ENCODE measurements at places on chromosomes 4 and X.
A peak's percentile ranks its signal among the peaks of the same experiment; 100 is the strongest.

DNA sequence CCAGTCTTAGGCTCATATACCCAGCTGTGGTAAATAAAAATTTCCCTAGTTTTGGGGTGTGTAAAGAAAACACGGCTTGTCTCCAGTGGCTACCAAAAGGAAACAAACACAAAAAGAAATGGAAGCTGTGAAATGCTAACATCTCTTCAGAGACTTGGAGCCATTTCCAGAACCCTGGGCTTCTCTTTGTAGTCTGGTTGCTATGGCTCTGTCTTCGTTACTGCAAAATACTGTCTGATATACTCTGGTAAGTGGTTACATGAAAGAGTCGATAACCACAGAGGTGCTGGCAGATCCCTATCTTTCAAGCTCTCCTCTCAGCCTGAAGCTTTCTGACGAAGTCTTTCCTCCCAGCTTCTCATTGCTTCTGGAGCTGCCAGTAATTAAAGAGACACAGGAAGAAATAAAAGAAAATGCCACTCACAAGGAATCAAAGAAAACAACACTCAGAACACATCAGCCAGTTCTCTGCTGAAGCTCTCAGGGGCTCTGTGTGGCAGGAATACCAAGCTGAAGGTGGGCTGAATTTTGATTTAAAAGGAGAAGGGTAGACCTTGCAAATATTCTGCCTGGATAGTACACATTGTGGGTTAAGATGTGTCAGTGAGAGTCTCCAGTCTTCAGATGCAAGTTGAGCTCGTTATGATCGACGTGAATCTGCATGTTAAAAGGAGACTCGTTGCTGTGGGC lies 107.6 kb upstream of the FAM9C start:
- DNase-seq = no peak

GRCh38 chr4:127793528-127793927 lies 11.4 kb downstream of the HSPA4L start:
- no peak for DNase-seq

GRCh38 chr4:95409127-95409526 lies 139.6 kb downstream of the UNC5C start:
- no peak for DNase-seq

DNA sequence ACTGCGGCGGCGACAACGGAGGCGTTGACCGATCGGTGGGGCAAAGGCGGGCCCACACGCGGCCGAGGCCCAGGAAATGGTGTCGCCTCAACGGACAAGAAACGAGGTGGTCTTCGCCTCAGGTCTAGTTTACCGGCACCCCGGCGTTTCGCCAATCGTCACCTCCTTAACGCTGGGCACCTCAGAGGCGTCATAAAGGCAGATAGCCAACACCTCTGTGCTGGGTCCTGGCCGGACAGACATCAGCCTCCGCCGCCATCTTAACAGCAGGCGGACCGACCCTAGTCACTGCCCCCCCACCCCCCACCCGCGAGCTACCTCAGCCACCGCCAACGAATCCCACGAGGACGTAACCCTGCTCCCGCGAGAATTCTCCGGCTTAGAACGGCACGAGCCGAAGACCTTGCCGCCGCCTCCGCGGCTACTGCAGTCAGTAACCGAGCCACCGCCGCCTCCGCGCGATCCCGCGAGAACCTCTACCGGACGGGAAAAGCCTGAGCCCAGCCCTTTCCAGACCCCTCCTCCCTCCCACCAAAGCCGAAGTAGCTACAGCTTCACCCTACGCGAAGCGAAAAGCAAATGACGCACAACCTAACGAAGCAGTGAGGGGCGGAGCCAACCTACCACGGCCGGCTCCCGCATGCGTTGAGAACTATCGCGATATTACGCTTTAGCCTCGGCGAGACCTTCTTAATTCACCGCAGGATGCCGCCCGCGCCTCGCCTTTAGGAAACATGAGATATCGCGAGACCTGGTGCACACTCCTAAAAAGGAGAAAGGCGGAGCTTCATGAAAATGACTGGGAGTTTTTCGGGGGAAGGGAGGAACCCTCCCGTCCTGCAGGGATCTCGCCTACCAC lies 2.7 kb downstream of the HUWE1 start:
- DNase-seq = peak; percentile 67

DNA sequence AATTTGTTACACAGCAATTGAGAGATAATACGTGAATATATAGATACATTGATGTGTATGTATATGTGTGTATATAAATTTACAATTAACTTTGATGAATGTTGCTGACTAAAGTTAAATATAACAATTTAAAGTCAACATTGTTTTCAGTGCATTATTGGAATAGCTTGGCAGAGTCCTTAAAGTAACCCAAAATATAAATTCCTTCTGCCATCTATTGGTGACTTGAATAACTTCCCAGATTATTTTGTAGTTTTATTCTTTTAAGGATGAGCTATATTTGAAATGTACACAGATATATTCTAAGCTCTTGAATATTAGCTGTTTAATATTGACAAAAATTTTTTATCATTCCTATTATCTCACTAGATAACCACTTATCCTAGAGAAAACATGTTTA lies 298.2 kb upstream of the FSTL5 start:
- no peak for DNase-seq

- DNase-seq = no peak
These were observed 122.5 kb downstream of the PTTG2 start for GRCh38 chr4:38082424-38083385.

DNA sequence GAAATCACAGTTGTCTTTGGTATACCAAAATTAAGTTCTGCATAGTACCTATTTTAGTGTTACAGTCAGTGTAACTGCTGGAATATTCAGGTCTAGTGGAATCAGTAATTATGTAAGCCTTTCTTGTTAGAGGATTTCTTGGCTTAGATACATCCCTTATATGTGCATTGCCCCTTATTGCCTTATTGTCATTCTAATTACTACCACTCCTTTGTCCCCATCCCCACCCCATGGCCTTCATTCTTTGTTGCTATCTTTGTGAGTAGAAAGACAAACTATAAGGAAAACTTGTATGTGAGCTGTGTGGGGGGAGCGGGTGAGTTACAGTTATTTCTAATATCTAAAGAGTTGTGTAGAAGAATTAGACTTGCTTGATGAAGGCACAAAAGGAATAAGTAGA lies 36.9 kb upstream of the RPA4 start:
- no peak for DNase-seq

- DNase-seq = no peak
These were observed 43.2 kb downstream of the SLC9A6 start for GRCh38 chrX:136028383-136028984.

DNA sequence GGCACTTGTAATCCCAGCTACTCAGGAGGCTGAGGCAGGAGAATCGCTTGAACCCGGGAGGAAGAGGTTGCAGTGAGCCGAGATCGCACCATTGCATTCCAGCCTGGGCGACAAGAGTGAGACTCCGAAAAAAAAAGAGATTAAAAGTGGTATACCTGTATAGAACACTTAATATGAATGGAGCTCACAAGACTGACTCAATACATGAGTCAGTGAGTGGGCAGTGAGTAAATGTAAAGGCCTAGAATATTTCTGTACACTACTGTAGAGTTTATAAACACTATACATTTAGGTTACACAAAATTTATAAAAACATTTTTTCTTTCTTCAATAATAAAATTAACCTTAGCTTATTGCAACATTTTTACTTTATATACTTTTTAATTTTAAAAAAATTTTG lies 93.8 kb downstream of the CENPC start:
- no peak for DNase-seq

- no peak for DNase-seq
These were observed 181.7 kb upstream of the TBC1D9 start for GRCh38 chr4:140937866-140938265.

DNA sequence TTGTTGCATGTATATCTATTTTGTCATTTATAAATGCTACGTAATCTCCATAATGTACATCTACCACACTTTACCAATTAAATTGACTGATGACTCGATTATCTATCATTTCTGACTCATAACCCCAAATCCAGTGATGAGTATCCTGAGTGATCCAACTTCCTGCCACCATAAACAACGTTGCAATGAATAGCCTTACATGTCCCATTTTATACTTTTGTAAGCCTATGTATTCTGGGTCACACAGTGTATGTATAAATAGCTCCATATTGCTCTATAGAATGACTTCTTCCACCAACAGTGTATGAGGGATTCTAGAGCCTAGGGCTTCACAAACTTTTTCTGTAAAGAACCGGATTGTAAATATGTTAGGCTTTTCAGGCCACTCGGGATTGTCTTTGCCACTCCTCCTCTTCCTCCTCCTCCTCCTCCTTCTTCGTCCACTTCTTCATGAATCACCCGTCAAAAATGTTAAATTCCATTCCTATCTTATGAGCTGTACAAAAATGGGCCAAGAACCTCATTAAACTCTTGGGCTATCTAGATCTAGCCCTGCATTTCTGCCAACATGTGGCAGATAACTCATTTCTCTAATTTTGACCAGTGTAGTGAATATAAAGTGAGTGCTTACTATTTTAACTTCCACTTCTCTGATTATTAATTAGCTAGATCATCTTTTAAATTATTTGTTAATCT lies 672.2 kb upstream of the AMOT start:
- DNase-seq = no peak

- no peak for DNase-seq
These were observed 4.1 kb downstream of the AFM start for GRCh38 chr4:73485596-73485995.

DNA sequence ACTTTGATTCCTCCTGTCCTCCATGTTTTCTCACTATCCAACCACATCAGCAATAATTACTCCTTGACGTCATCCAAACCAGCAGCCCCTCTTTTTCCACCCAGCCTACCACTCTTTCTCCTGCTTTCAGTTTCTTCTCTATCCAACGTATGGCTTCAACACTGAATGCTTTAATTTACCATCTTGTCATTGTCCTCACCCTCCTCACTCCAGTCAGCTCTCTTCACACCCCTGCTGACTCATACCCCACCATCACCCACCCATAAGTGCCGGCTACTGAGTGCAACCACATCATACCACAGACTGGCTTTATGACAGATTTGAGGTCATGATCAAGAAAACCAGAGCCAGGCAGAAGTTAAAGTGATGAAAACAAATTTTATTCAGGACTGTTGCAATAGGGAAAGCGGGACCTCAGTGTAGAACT lies 9.8 kb upstream of the ANXA5 start:
- no peak for DNase-seq

All from stimulated activated CD8-positive, alpha-beta memory T cell treated with anti-CD3 and anti-CD28 coated beads, Interleukin-7, amount 100 ng/mL, for 48 hours (primary cell).